ENCODE measurements at places on chromosomes 3 and 15.

DNA sequence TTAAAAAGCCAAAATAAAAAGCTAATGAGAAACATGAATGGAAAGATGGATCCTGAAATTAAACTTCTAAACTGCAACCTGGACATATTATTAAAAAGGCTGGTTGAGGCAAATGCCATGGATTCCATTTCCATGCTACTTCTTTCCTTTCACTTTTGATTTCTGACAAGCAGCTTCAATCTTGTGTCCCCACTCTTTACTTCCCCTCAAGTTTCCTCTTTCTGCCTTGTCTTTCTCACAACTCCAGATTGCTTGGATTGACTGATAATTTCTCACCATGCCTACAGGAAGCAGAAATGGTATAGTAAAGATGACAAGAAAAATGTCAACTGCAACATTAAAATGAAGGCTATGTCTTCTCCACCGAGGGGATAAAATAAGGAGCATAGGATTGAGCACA lies 1136.7 kb downstream of the TUSC7 start:
- no peak for DNase-seq

DNA sequence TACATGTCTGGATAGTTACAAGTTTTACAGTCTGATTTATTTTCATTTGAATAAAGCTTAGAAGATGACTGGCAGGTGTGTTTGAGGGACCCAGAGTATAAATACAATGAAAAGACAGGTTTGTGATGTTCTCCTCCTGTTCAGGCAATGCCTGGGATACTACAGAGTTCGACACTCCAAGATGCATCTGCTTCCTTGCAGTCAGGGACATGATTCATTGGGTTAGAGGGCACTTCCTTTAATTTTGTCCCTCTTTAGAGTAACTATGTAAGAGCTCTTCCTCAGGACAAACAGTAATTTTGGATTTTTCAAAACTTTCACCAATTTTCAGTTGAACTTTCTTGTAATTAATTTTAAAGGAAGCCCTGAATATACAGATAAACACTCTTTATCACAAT lies 102.0 kb downstream of the LMLN start:
- DNase-seq, result no peak

DNA sequence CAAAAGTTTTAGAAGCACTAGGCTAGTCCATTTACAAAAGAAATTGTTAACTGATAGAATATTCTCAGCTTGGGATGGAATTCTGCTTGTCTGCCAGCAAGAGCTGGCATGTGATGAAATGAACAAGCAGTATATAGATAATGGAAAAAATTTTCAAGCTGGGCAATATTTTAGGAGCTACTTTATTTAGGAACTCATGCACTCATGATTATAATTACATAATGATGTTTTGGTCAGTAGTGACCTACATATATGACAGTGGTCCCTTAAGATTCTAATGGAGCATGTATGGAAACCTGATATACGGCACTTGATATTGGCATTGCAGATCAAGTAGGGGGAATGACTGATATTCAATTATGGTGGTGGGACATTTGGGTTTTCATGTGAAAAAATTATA lies 6.1 kb downstream of the EAF1 start:
- DNase-seq, result no peak

DNA sequence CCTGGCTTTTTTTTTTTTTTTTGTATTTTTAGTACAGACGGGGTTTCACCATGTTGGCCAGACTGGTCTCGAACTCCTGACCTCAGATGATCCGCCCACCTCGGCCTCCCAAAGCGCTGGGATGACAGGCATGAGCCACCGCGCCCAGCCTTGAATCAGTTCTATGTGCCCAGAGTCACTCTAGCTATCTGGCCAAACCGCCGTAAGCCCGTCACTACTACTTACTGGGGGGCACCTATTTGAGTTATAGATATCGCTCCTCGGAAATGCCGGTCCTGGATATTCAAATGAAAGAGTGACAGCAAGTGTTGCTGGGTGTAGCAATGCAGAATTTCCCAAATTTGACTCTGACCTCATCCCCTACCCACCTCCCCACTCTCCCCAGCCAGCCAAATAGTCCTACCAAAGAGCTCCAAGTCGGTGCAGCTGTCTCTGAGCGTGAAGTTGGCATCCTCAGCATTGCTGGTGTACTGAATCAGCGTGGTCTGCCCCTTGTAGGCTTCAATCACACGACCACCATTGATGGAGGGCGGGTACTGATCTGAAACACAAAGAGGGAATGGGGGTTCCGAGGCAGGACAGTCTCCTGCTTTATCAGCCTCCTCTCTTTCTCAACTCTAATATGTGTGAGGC lies 38.1 kb downstream of the MUC20 start:
- no peak for DNase-seq

- no peak for DNase-seq
Measured at GRCh38 chr3:38582941-38583645, 66.4 kb downstream of the SCN5A start.

GRCh38 chr15:25955628-25956027 lies 92.5 kb upstream of the ATP10A start:
- DNase-seq, result no peak

DNA sequence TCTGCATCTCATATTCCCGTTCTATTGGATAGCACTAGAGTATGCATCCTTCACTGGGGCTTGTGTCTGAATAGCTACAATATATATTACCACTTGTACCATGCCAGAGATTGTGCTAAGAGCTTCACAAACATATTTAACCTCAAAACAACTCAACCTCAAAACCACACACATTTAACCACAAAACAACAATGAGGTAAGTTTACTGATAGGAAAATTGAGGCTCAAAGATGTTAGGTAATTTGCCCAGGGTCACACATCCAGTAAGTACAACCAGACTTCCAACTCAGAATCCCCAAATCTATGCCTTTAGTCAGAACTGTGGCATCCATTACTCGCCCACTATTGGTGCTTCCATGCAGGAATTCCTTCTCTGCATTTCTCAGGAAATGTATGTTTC lies 220.0 kb downstream of the FAM43A start:
- peak; percentile 11 for DNase-seq
